ENCODE measurements at places on chromosomes 5 and 9.

GRCh38 chr5:87170799-87171198 lies 96.9 kb upstream of the RASA1 start:
- DNase-seq = no peak

- DNase-seq = no peak
Measured at GRCh38 chr9:136002881-136003280, 41.7 kb upstream of the UBAC1 start.

GRCh38 chr9:126157423-126157822 lies 169.2 kb upstream of the MVB12B start:
- peak; percentile 18 for DNase-seq

DNA sequence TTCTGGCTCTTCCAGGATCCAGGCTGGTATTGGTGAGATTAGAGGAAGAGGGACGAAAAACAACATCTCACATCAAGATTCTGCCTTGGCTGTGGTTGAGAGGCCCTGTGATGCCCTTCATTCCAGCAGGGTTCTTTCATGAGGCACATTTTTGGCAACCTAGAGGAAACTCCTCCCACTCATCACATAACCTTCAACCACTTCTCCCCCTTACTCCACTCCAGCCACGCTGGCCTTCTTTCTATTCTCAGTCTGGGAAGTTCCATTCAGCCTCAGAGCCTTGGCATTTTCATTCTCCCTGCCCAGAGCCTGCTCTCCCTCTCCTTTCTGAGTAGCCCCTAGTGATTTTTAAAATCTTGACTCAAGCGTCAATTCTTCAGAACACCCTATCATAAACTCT lies 337.5 kb downstream of the ZSWIM6 start:
- no peak for DNase-seq

DNA sequence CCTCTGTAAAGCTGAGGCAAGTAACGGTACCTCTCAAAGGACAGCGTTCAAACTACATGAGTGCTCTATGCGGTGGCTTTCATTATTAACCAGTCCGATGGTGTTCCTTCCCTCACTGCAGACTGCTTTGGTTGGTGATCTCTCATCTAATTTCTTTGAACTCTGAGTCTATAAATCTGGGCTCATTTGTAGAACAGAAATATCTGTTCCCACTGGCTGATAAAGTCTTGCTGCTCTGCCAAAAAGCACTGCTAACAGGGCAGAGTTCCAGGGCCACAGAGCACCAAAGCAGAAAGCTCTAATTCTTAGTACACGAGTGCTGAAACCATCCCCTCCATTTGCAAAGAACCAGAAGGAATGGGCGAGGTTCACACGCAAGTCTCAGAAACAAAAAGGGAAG lies 81.9 kb downstream of the MED27 start:
- no peak for DNase-seq

DNA sequence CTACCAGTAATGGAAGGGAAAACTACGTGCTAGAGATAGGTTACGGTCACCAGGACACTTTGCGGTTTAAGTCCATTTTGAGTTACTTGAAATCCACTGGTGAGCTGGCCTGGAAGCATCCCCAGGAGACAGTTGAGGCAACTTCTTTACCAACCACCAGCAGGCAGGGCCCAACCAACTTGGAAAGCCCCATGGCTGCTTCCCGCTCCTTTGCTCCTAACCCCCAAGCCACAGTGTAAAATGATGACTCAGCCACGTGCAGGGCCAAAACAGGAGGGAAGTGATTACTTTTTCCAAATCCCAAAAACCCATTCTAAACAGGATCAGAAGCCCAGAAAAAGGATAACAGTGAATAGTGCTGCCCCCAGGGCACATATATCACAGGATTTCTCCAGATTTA lies 87.4 kb downstream of the PAX5 start:
- peak; percentile 18 for DNase-seq

GRCh38 chr5:68834491-68834981 lies 259.3 kb upstream of the SLC30A5 start:
- no peak for DNase-seq

DNA sequence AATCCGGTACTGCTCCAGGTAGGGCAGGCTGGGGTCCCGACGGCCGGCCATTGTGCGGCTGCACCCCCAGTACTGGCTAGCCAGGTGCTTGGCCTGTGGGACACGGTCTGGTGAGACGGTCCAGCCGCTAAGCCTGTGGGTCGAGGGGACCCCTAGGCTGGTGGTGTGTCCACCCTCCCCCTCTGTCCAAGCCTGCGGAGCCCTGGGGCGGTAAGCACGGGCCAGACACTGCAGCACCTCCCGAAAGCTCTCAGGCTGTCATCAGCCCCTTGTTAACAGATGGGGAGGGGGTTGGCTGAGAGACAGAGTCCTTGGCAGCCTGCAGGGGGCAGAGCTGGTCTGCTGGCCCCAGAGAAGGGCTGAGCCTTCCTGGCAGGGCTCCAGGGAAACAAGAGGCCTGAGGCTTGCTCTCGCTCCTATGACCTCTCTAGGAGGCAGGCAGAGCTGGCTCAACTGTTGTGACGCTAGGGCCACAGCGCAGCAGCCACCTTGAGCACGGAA lies 11.8 kb upstream of the MRNIP start:
- no peak for DNase-seq

GRCh38 chr5:180683220-180683922 lies 34.0 kb upstream of the FLT4 start:
- DNase-seq = no peak

- no peak for DNase-seq
Measured at GRCh38 chr5:57324181-57324580, 150.3 kb downstream of the GPBP1 start.

- DNase-seq = no peak
Measured at GRCh38 chr5:128300181-128300580, 216.6 kb downstream of the SLC12A2 start.

- no peak for DNase-seq
Measured at GRCh38 chr5:40879163-40879942, 29.9 kb upstream of the C7 start.

- DNase-seq = no peak
Measured at GRCh38 chr9:32573821-32574220, 862 bp upstream of the NDUFB6 start.
